ENCODE measurements at places on chromosomes 3 and 15. TPM values are rescaled to one million over a fixed set of nuclear protein-coding genes. Genes with fewer than 3 reads are reported as not detected.
A peak's percentile ranks its signal among the peaks of the same experiment; 100 is the strongest.

GHRL gene
- total RNA-seq, result not detected

- H3K4me3 ChIP-seq, result peak overlapping the region; percentile 17
- H3K27ac ChIP-seq, result no peak overlapping the region
- no peak for DNase-seq
- H3K36me3 ChIP-seq, result no peaks in the 10 kb centered on the region
Observed at GRCh38 chr15:60589253-60589652, 110.3 kb upstream of the ICE2 start.

GRCh38 chr3:26353097-26353496, 269.5 kb upstream of the LRRC3B start:
- H3K27me3 ChIP-seq, result no peaks in the 10 kb centered on the region
- H3K36me3 ChIP-seq, result no peaks in the 10 kb centered on the region
- no peaks in the 10 kb centered on the region for H3K4me1 ChIP-seq
- no peak overlapping the region for H3K4me3 ChIP-seq

GRCh38 chr3:194976049-194976451, 290.4 kb downstream of the FAM43A start:
- H3K4me3 ChIP-seq, result no peak overlapping the region
- no peak overlapping the region for H3K27ac ChIP-seq
- peaks cover 17% of the 10 kb centered on the region for H3K4me1 ChIP-seq

ZNF501 gene
- total RNA-seq, result 6.5 TPM

DNA sequence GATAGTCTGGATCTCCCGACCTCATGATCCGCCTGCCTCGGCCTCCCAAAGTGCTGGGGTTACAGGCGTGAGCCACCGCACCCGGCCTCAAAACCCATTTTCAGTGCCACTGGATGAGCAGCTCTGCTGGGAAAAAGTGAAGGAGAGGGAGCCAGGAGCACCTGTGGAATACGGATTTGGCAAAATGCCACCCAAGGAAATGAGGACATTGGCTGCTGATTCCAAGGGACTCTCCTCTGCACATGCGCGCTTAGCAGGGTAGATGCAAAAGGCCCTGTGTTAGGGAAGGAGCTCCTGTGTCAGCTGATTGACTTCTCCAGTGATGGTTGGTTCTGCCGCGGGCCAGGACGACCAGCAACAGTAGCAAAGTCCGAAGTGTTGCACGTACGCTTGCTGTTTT, 43.4 kb upstream of the IGF1R start:
- H3K36me3 ChIP-seq, result no peaks in the 10 kb centered on the region
- peaks cover 10% of the 10 kb centered on the region for H3K4me1 ChIP-seq
- no peak overlapping the region for H3K4me3 ChIP-seq
- no peak for DNase-seq

DNA sequence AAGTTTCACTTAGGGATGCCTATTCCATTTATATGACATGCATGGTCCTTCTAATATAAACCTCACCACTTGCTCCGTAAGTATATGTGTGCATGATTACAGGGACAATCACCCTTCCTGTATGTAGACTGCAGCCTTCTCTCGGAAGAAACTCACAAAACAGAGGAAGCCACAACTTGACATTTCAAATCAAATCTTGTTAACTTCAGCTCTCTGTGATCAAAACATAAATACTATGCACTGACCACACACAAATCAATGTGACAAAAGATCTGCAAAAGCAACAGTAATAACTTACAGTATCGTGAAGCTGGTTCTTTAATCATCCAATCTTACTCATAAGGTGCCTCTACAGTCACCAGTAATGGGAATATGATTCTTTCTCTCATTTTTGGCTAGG, 50.2 kb downstream of the FHIT start:
- no peaks in the 10 kb centered on the region for H3K36me3 ChIP-seq
- H3K27ac ChIP-seq, result no peak overlapping the region
- H3K27me3 ChIP-seq, result no peaks in the 10 kb centered on the region
- no peaks in the 10 kb centered on the region for H3K4me1 ChIP-seq
- DNase-seq, result no peak

Measured in esophagus squamous epithelium (tissue), 5 donors.